Activated T-helper 2 cell treated with anti-CD3 and anti-CD28 coated beads, Interferon-gamma antibody, Interleukin-2, Interleukin-4, amounts not matched to agents 10 μg/mL and 5 μg/mL and 100 μg/mL, durations not matched to agents 14 hours and 24 hours and 36 hours (primary cell): ENCODE measurements at places on chromosomes 3 and 15. TPM values are rescaled to one million over a fixed set of nuclear protein-coding genes. Genes with fewer than 3 reads are reported as not detected.

GRCh38 chr3:194265505-194265892, 85.6 kb downstream of the CPN2 start:
- H3K27ac ChIP-seq, result no peak overlapping the region
- H3K27me3 ChIP-seq, result peaks cover 17% of the 10 kb centered on the region
- no peaks in the 10 kb centered on the region for H3K36me3 ChIP-seq
- H3K4me1 ChIP-seq, result peaks cover 2% of the 10 kb centered on the region

DNA sequence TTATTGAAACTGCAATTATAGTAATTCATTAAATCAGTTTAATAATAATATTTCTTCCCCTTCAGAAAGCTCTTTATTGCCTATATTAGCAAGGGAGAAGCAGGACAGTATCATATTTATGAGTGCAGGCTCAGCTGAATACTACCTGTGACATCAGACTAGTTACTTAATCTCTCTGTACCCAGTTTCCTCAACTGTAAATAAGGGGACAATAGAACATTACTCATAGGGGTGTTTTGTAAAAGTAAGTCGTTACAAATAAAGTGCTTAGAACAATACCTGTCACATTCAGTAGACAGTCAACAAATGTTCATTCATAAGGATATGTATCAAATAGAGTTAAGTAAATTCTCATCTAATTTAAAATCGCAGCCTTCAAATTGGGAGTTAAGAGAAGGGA, 12.1 kb upstream of the VPS39 start:
- H3K36me3 ChIP-seq, result peaks cover 52% of the 10 kb centered on the region
- H3K4me1 ChIP-seq, result peaks cover 2% of the 10 kb centered on the region
- H3K27ac ChIP-seq, result no peak overlapping the region
- DNase-seq, result no peak
- no peaks in the 10 kb centered on the region for H3K27me3 ChIP-seq

LYZL4 gene
- not detected in 2 replicates for total RNA-seq

SNAPC5 gene
- 23.2 and 23.9 TPM in 2 replicates for total RNA-seq

GRCh38 chr15:26096581-26096980, 233.5 kb upstream of the ATP10A start:
- no peaks in the 10 kb centered on the region for H3K36me3 ChIP-seq
- H3K4me3 ChIP-seq, result no peak overlapping the region
- no peak overlapping the region for H3K27ac ChIP-seq
- peaks cover 2% of the 10 kb centered on the region for H3K27me3 ChIP-seq
- peaks cover 4% of the 10 kb centered on the region for H3K4me1 ChIP-seq
- DNase-seq, result no peak

DNA sequence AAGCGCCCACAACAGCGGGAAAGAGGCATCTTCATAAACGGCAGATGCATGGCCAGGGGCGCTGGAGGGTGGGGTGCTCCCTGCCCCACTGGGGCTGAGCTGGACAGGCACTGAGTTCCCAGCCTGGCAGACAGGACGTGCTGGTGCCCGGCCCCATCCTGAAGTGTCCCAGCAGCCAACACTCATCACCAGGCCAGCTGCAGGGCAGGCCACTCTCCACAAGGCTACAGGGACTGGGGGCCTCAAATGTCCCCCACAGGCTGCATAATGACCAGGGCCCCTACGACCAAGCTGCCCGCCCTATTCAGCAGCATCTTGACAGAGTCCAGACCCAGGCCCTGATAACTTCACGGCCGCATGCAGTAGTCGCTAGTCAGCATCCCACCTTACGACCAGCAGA, 124.1 kb upstream of the IQSEC1 start:
- DNase-seq, result no peak
- no peaks in the 10 kb centered on the region for H3K36me3 ChIP-seq
- no peak overlapping the region for H3K27ac ChIP-seq

- H3K4me1 ChIP-seq, result peaks cover 34% of the 10 kb centered on the region
- DNase-seq, result no peak
- no peaks in the 10 kb centered on the region for H3K27me3 ChIP-seq
- peaks cover 6% of the 10 kb centered on the region for H3K36me3 ChIP-seq
- no peak overlapping the region for H3K27ac ChIP-seq
- H3K4me3 ChIP-seq, result no peak overlapping the region
Measured at GRCh38 chr3:5162102-5162501, 25.4 kb upstream of the EDEM1 start.

- H3K27me3 ChIP-seq, result peaks cover 7% of the 10 kb centered on the region
- no peak for DNase-seq
- H3K27ac ChIP-seq, result no peak overlapping the region
- no peaks in the 10 kb centered on the region for H3K36me3 ChIP-seq
- H3K4me3 ChIP-seq, result no peak overlapping the region
- H3K4me1 ChIP-seq, result no peaks in the 10 kb centered on the region
Measured at GRCh38 chr3:43093006-43093405, 12.9 kb downstream of the POMGNT2 start.

DNA sequence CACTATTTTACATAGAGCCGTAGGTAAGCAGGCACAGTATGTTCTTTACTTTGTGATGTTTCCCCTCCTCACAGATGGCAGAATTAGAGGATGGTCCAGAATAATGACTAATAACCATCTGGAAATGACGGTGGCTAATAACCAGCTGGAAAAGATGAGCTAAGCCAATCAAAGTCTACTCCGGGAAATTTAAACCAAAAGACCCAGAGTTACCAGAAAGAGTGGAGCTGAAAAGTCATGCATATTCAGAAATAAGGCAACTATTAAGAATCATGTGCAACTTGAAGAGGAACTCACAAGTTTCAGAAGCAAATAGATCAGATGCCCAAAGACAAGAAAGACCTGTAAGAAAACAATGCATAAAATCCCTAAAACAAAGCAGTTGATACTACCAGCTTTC, 33.6 kb downstream of the DMXL2 start:
- H3K36me3 ChIP-seq, result no peaks in the 10 kb centered on the region
- H3K4me1 ChIP-seq, result no peaks in the 10 kb centered on the region

DNA sequence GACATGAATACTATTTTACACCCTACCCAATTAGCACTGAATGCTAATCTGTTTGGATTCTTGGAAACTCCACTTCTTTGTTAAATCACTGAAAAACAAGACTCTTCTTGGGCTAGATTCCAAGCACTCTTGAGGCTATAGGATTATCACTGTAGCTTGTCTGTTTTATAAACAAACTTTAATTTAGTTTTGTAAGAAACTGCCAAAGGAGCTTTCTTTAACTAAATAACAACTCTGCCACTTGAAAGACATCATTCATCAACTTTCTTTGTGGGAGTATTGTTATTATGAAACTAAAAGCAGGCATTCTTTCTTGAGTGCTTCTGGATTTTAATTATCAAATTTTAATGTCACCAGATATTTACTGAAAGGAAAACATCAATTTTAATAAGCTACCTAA, 24.1 kb downstream of the CBLB start:
- H3K36me3 ChIP-seq, result peaks cover 67% of the 10 kb centered on the region
- H3K27me3 ChIP-seq, result no peaks in the 10 kb centered on the region
- DNase-seq, result no peak
- no peak overlapping the region for H3K4me3 ChIP-seq
- H3K27ac ChIP-seq, result no peak overlapping the region
- peaks cover 49% of the 10 kb centered on the region for H3K4me1 ChIP-seq

DNA sequence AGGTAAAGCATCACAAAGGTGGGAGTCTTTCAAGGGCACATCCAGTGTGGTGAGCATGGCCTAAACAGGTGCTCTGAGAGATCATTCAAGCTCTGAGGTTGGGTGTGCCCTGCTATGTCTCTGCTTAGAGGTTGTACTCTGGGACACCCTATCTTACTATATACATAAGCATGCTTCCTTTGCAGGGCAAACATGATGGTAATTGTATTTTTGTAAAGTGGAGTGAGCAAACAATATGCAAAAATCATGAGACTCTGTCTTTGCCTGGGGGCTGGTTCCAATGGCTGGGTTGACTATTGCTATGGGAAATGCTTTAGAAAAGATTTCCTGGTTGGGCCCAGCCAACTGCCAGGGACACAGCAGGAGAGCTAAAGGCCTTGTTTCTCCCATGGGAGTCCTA, 315.1 kb upstream of the TLE3 start:
- no peak overlapping the region for H3K27ac ChIP-seq
- no peaks in the 10 kb centered on the region for H3K4me1 ChIP-seq
- no peak for DNase-seq
- H3K36me3 ChIP-seq, result no peaks in the 10 kb centered on the region
- no peak overlapping the region for H3K4me3 ChIP-seq

DNA sequence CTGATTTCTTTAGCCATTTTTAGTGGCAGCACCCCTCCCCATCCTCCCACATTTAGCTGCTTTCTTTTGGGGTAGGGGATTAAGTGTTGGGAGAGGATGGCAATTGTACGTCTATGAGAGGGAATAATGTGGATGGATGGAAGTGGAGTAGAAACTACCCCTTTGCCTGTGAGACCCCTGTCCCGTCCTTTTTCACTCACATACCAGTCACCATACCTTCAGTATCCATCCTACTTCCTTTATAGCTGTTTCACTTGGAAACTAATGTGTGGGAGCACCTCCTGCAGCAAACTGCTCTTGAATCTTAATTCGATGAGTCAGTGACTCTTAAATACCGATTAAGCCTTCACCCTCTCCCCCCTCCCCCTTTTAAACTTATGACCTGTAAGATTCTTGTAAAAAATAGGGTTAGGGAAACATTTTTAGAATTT, 730 bp downstream of the SPRED1 start:
- no peak overlapping the region for H3K27ac ChIP-seq
- H3K4me1 ChIP-seq, result peaks cover 23% of the 10 kb centered on the region
- H3K4me3 ChIP-seq, result peak overlapping the region; percentile 80
- peaks cover 68% of the 10 kb centered on the region for H3K27me3 ChIP-seq
- DNase-seq, result no peak
- H3K36me3 ChIP-seq, result peaks cover 4% of the 10 kb centered on the region

DNA sequence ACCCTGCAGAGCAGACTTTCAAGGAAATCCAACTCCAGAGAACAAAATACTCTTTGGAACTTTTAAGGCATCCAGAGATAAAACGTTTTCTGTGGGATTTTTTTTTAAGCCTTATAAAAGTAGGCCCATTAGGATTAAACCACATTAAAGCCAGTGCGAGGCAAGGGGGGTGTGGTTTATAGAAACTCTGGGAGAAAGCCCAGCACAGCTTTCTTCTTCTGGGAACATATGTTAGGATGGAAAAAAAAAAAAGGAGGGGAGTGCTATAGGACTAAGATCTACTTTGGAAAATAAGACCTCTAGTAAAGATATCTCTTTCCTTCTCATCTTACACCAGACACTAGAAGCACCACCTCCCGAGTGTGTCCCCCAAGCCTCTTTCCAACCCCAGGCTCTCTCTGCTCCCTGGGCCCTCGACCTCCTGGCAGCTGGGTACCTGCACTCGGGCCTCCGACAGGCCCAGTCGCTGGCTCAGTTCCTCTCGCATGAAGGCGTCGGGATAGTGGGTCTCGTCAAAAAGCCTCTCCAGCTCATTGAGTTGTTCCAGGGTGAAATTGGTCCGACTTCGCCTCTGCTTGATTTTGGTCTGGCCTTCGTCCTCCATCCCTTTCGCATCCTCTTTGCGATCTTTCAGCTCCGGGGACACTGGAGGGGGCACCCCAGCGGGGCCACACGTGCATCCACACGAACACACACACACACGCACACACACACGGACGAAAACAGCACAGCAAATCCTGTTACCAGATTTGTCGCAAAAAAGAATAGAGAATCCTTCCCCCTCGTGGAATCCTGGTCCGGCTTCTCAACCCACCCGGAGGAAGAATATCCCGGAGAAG, 3.8 kb downstream of the SHOX2 start:
- no peak overlapping the region for H3K27ac ChIP-seq
- H3K36me3 ChIP-seq, result peaks cover 3% of the 10 kb centered on the region
- H3K4me1 ChIP-seq, result peaks cover 36% of the 10 kb centered on the region

TRH gene
- not detected in 2 replicates for total RNA-seq

KNG1 gene
- not detected in 2 replicates for total RNA-seq

DNA sequence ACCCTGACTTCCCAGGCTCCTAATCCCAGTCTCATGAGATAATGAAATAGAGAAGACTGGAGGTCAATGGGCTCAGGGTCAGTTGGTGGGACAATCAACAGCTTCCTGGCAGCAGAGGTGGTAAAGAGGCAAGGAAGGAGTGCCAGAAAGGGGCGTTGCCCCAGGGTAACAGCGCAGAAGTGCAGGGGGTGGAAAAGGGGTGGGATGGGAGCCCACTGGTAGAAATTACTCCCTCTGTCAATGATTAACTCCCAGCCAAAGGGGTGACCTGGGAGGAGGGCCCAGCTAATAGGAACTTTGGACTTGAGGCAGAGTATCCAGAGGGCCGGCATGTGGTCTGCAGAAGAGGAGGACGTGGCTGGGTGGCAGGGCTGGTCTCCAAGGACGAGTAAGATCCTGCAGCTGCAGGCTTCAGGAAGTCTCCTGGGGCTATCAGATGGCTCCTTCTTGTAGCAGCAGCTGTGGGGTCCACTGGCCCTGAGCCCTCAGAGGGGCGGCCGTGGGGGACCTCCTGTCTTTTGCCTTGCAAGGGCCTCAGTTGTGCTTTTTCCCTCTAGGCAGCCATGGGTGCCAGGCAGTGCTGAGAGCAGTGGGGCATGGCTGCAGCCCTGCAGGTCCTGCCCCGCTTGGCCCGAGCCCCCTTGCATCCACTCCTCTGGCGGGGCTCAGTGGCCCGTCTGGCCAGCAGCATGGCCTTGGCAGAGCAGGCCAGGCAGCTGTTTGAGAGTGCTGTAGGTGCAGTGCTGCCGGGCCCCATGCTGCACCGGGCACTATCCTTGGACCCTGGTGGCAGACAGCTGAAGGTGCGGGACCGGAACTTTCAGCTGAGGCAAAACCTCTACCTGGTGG, 2.3 kb downstream of the GLYCTK start:
- no peak for DNase-seq
- H3K36me3 ChIP-seq, result peaks cover 8% of the 10 kb centered on the region
- no peak overlapping the region for H3K4me3 ChIP-seq
- no peaks in the 10 kb centered on the region for H3K27me3 ChIP-seq

DNA sequence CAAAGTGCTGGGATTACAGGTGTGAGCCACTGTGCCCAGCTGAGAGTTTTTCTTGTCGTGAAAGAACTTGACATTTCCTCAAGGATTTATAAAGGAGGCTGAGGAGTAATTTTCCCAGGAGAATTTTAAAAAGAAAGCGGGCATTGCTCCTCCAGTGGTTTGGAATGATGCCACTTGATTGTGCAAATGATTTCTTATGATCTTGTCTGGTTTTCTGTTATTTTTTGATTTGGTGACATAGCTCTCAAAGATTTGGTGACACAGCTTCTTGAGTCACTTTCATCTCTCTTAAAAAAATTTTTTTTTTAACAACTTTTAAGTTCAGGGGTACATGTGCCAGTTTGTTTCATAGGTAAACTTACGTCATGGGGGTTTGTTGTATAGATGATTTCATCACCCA, 24.6 kb upstream of the NFKBIZ start:
- DNase-seq, result no peak
- H3K4me1 ChIP-seq, result peaks cover 39% of the 10 kb centered on the region
- H3K27ac ChIP-seq, result peak overlapping the region; percentile 28

PLA2G4E gene
- not detected in 2 replicates for total RNA-seq
